ENCODE measurements at places on chromosomes 1 and 21. TPM values are rescaled to one million over a fixed set of nuclear protein-coding genes. Genes with fewer than 3 reads are reported as not detected.

The IL19 gene
- total RNA-seq: not detected

The VANGL2 gene
- 2.6 TPM for total RNA-seq

The FCRL5 gene
- not detected for total RNA-seq

The TCP10L gene
- not detected for total RNA-seq

The AMY2B gene
- 0.65 TPM for total RNA-seq

The SPRR3 gene
- not detected for total RNA-seq

The AKR7A2 gene
- 129 TPM for total RNA-seq

The ABCA4 gene
- 0.52 TPM for total RNA-seq

The CD34 gene
- total RNA-seq: 2.1 TPM

The CLEC20A gene
- not detected for total RNA-seq

The HES4 gene
- total RNA-seq: 13.4 TPM

The OR2T33 gene
- not detected for total RNA-seq

The PRMT6 gene
- 27.2 TPM for total RNA-seq

The BATF3 gene
- 3.9 TPM for total RNA-seq

The RGS16 gene
- 0.39 TPM for total RNA-seq

The NUP210L gene
- total RNA-seq: not detected

Measured in epithelial cell of alveolus of lung (primary cell).